ENCODE measurements at places on chromosomes 12 and 14. TPM values are rescaled to one million over a fixed set of nuclear protein-coding genes. Genes with fewer than 3 reads are reported as not detected.
A peak's percentile ranks its signal among the peaks of the same experiment; 100 is the strongest.

- H3K4me1 ChIP-seq: no peaks in the 10 kb centered on the region
- no peaks in the 10 kb centered on the region for H3K27me3 ChIP-seq
- no peak overlapping the region for H3K4me3 ChIP-seq
- H3K36me3 ChIP-seq: peaks cover 4% of the 10 kb centered on the region
- no peak overlapping the region for H3K27ac ChIP-seq
These were observed 18.6 kb upstream of the CRIP2 start for GRCh38 chr14:105455766-105456660.

TROAP gene
- 37.4 TPM for total RNA-seq

VRTN gene
- not detected for total RNA-seq

- peaks cover 6% of the 10 kb centered on the region for H3K4me1 ChIP-seq
- peaks cover 32% of the 10 kb centered on the region for H3K27me3 ChIP-seq
- no peaks in the 10 kb centered on the region for H3K36me3 ChIP-seq
- H3K27ac ChIP-seq: no peak within 1 kb of the TSS
These were observed at the start of gene CABP1 for GRCh38 chr12:120639771-120640721. CABP1 (plus strand) TSS chr12:120640626; CDS start chr12:120640686, 60 bp downstream.

- DNase-seq: no peak
- peaks cover 50% of the 10 kb centered on the region for H3K4me1 ChIP-seq
- H3K27me3 ChIP-seq: no peaks in the 10 kb centered on the region
- no peak overlapping the region for H3K27ac ChIP-seq
- peaks cover 20% of the 10 kb centered on the region for H3K36me3 ChIP-seq
- H3K4me3 ChIP-seq: no peak overlapping the region
These were observed 61.3 kb downstream of the CDK17 start for GRCh38 chr12:96338852-96339471.

GRCh38 chr12:96397756-96398423, 2.3 kb downstream of the CDK17 start:
- peaks cover 30% of the 10 kb centered on the region for H3K4me1 ChIP-seq
- no peaks in the 10 kb centered on the region for H3K27me3 ChIP-seq
- peak overlapping the region; percentile 92 for H3K27ac ChIP-seq

C1R gene
- 1.6 TPM for total RNA-seq

GRCh38 chr12:2172491-2173214, 119.9 kb downstream of the CACNA1C start:
- no peak overlapping the region for H3K4me3 ChIP-seq
- DNase-seq: no peak
- peaks cover 37% of the 10 kb centered on the region for H3K27me3 ChIP-seq
- H3K4me1 ChIP-seq: no peaks in the 10 kb centered on the region

GRCh38 chr14:61380984-61381383, 59.6 kb downstream of the PRKCH start:
- no peak for DNase-seq
- no peak overlapping the region for H3K27ac ChIP-seq
- no peaks in the 10 kb centered on the region for H3K4me1 ChIP-seq
- peak overlapping the region; percentile 75 for H3K4me3 ChIP-seq
- peaks cover 17% of the 10 kb centered on the region for H3K36me3 ChIP-seq

- peak overlapping the region; percentile 100 for H3K4me3 ChIP-seq
- no peak for DNase-seq
- H3K27ac ChIP-seq: peak overlapping the region; percentile 74
- peaks cover 24% of the 10 kb centered on the region for H3K4me1 ChIP-seq
- H3K36me3 ChIP-seq: no peaks in the 10 kb centered on the region
These were observed 1.9 kb downstream of the DAAM1 start for GRCh38 chr14:59190372-59190771.

DNA sequence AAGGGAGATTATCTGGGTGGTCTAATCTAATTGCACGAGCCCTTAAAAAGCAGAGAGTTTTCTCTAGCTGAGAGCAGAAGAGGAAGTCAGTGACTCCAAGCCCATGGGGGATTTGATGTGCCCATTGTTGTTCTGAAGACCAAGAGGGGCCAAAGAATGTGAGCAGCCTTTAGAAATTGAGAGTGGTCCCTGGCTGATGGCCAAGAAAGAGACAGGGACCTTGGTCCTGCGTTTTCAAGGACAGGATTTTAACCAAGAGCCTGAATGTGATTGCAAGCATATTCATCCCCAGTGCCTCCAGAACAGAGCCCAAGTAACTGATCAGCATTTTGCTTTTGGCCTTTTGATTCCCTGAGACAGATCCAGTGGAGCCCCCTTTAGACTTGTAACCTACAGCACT, 1353.9 kb downstream of the AACS start:
- H3K27ac ChIP-seq: no peak overlapping the region
- no peak for DNase-seq
- no peaks in the 10 kb centered on the region for H3K4me1 ChIP-seq
- H3K36me3 ChIP-seq: no peaks in the 10 kb centered on the region
- no peak overlapping the region for H3K4me3 ChIP-seq

GRCh38 chr12:98955284-98955683, 310.2 kb downstream of the APAF1 start:
- no peaks in the 10 kb centered on the region for H3K4me1 ChIP-seq
- H3K4me3 ChIP-seq: no peak overlapping the region
- H3K36me3 ChIP-seq: no peaks in the 10 kb centered on the region
- no peaks in the 10 kb centered on the region for H3K27me3 ChIP-seq
- H3K27ac ChIP-seq: no peak overlapping the region

- no peaks in the 10 kb centered on the region for H3K27me3 ChIP-seq
- no peak overlapping the region for H3K4me3 ChIP-seq
- no peaks in the 10 kb centered on the region for H3K4me1 ChIP-seq
- peaks cover 16% of the 10 kb centered on the region for H3K36me3 ChIP-seq
- H3K27ac ChIP-seq: no peak overlapping the region
- no peak for DNase-seq
These were observed 28.1 kb downstream of the CBX5 start for GRCh38 chr12:54251667-54252284.

GRCh38 chr14:66395300-66395699, 90.9 kb upstream of the CCDC196 start:
- no peak overlapping the region for H3K27ac ChIP-seq
- peaks cover 7% of the 10 kb centered on the region for H3K4me1 ChIP-seq
- no peak overlapping the region for H3K4me3 ChIP-seq
- no peak for DNase-seq
- no peaks in the 10 kb centered on the region for H3K36me3 ChIP-seq

DPPA3 gene
- not detected for total RNA-seq

Data from natural killer cell treated with Interleukin-12 subunit alpha and Interleukin-12 subunit beta and Interleukin-15 and Interleukin-18, amount 100 ng/mL, for 72 hours (primary cell).